ENCODE measurements at places on chromosomes 1 and 21. TPM values are rescaled to one million over a fixed set of nuclear protein-coding genes. Genes with fewer than 3 reads are reported as not detected.

DNA sequence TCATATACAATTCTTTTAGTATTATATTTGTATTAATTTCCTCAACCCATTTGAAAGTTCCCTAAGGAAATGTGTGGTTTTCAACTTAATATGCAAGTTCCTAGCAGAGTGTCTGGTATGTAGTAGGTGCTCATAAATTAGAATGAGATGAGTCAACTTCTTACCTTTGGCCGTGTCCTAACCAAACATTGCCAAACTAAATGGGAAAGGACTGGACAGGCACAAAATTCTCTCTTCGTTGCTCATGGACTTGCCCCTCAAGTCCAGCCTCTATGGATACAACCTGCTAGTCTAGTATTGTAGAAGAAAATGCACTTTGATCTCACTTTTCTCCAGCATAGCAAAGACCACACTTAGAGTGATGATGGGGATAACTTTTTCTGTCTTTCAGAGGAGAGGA is 11.6 kb upstream of the MRPS14 start:
- peak; percentile 30 for DNase-seq

DNA sequence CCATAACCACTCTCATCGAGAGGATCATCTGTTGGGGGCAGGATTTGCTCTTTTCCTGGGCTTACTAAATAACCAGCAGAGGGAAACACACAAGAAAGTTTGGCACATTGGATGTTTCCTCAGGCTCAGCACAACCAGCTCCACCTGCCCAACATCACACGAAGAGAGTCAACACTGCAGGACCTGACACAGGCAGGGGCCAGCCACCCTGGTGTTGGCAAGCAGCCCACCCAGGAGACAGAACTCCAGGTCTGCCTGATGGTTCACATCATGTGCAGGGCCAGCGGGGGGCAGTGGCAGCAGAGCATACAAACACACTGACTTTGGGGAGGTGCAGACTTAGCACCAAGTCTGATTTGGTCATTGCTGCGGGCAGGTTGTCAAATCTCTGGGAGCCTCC is 182.3 kb upstream of the GALNT2 start:
- no peak for DNase-seq

The C1orf87 gene
- not detected for total RNA-seq

DNA sequence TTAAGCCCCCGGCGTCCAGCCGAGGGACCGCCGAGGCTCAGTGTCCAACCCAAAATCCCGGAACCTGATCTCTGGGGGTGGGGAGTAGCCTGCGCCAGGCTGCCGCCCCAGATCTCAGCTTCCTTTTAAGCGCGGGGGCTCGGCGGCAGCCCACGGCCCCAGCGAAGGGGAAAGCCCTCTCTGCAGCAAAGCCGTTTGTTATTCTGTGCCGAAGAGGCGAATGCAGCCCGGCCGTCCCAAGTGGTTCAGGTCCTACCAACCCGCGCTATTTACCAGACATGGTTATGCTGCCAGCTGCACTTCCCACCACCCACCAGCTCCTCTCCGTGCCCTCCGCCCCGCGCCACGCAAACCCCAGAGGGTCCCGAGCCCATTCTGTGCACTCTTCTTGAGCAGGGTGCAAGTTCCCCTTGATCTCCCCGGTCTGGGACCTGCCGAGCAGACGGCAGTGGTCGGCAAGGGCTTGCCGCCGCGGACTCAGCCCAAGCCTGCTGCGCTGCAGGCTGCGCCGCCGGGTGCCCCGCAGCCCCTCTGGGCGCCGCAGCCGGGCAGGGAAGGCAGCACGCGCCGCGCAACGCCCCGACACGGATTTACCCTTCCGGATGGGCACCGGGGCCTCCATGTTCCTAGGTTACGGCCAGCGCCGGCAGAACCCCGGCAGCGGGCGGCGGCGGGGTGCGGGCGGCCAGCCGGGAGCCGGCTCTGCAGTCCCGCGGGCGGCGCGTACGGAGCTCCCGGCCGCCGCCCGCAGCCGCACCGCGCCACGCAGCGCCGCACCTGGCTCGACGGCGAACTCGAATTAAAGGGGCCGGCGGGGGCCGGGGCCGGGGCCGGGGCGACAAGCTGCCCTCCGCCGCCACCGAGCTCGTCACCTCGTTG is 738 bp upstream of the KCNA2 start:
- DNase-seq, result no peak

DNA sequence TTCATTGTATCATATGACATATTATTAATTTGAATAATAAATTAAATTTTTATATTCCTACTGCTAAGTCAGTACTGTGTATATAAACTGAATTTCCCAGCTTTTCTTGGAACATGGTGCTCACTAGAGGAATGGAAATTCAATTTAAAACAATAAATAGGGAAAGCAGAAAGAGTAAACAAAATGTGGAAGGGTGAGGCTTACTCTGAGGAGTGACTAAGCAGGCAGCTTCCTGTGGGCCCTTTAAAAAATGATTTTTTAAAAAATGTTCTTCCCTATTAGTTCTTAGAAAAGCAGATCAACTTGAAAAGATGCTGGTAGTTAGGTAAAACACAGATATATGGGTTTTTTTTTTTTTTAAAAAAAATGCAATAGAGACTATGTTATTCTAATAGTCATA is 49.5 kb upstream of the S1PR1 start:
- DNase-seq, result no peak

- no peak for DNase-seq
These were observed 3.5 kb downstream of the MINDY1 start for GRCh38 chr1:151003180-151003579.

DNA sequence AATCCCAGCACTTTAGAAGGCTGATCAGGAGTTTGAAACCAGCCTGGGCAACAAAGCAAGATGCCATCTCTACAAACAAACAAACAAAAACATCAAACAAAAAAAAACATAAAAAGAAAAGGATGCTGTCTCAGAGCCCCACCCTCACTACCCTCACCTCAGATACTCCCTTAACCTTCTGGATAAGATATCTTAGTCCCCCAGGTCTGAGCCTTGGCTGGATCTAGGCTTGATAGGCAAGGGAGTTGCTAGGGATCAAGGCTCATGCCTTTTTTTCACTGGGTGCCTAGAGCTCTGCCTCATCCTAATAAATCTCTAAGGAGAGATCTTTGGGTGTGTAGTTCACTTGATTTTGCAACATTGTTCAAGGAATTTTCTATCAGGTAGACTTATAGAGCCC is 7.4 kb downstream of the HDAC1 start:
- no peak for DNase-seq

- no peak for DNase-seq
These were observed 18.4 kb upstream of the IL10 start for GRCh38 chr1:206790502-206791250.
